Fibroblast of the aortic adventitia (primary cell): ENCODE measurements at places on chromosomes 7 and 10. TPM values are rescaled to one million over a fixed set of nuclear protein-coding genes. Genes with fewer than 3 reads are reported as not detected.

DNA sequence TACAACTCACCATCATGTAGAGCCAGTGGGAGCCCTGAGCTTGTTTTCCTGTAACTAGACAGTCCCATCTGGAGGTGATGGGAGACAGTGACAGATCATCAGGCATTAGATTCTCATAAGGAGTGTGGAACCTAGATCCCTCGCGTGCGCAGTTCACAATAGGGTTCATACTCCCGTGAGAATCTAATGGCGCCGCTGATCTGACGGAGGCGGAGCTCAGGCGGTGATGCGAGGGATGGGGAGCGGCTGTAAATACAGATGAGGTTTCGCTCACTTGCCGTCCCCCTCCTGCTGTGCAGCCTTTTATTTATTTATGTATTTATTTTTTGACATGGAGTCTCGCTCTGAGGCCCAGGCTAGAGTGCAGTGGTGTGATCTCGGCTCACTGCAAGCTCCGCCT is 139.3 kb downstream of the CAMK1D start:
- no peak for DNase-seq

DNA sequence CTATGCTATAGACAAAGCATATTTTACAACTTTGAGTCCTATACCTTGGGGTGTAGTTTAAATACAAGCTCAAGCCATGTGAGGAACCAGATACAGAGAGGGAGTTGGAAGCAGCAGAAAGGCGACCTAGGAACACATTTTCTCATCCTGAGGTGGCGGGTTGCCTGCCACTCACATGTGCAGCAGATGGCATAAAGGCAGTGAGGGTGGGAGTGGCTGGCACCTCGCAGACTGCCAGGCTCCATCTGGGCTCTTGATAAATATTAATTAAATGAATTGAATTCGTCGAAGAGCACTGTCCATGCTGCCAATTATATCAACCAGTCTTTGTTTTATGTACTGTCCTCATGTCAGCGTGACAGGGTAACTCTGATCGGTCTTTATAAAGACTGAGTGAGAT is 79.0 kb upstream of the SEMA3C start:
- DNase-seq = no peak

- DNase-seq = no peak
These were observed 63.6 kb downstream of the ZRANB1 start for GRCh38 chr10:125005312-125006187.

GRCh38 chr10:14659626-14660196 is 115.0 kb downstream of the FAM107B start:
- no peak for DNase-seq

GRCh38 chr7:88540012-88540411 is 219.5 kb upstream of the ZNF804B start:
- no peak for DNase-seq

DNA sequence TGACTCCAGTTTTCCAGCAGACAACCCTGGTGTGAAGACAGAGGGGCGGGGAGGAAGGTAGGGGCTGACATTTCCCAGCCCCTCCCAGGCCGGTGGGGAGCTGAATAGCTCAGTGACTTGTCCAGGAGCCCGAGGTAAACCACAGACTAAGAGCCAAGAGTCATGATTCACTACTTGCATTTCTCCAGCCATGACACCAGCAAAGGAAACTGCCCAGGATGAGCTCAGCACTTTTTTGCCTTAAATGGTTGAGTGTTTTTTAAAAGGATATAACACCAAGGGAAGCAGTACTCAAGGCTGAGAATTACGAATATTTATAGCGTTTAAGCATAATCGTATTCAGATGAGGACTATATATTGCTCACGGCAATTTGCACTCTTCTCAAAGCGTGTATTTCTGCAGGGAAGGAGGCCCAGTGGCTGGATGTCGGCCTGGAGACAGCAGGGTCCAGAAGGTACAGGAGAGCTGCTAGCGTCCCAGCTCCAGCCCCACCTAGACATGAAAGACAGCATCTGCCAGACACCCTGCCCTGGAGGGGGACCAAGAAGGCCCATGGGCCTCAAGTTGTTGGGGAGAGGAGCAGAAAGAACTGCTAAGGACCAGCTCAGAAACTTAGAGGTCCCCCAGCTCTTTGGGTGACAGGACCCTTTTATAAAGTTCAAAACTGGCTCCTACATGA is 141.4 kb downstream of the GRID1 start:
- peak; percentile 59 for DNase-seq

DNA sequence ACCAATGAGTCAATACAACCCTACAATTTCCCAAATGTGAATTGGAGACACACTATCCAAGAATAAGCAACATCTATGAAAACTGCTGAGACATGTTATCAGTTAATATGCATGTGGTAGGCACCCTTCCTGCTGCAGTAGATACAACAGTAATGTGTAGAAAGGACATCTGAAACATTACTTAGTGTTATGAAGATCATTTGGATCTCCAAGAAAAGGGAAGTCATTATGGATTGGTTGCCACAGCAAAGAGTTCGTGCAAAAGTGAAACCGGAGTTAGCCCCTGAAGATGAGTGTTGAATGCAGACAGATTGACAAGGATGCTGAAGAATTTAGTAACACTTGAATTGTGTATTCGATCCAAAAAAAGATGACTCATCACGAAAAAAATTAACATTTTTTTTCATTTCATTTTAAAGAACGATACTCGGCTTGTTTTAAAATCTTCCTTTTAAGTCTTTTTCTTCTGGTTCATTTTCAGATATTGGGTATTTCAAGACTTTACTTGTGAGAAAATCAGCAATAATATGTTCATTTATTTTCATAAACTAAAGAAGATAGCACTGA is 322.4 kb upstream of the KLF6 start:
- no peak for DNase-seq

DNA sequence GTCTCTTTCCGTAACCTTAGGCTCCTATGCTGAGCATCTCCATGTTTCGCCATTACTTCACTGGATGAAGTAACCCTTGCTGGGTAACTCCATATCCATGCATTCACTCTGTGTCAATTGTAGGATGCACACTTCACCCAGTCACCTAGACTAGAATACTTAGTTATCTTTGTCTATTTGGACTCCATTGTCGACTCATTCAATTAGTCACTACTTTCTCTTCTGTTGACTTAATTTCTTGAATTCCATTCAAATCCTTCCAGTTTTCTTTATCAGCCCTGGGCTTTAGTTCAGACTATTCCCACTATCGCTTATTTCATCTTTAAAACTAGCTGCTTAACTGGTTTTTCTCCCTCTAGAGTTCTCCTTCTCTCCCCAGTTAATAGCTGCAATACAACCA is 111.3 kb upstream of the TNS3 start:
- peak; percentile 51 for DNase-seq

The WDFY4 gene
- under 0.01 TPM in 1 of 2 replicates, not detected in the other for total RNA-seq

The VWA2 gene
- 0.09 TPM in 1 of 2 replicates, not detected in the other for total RNA-seq

The MRLN gene
- not detected in 2 replicates for total RNA-seq

The PHYH gene
- 25.3 and 26.0 TPM in 2 replicates for total RNA-seq

The TRIL gene
- total RNA-seq = 0.81 and 6.3 TPM in 2 replicates

The CDHR3 gene
- total RNA-seq = 14.0 and 19.6 TPM in 2 replicates

The PTF1A gene
- not detected in 2 replicates for total RNA-seq
